Spinal cord (tissue), 10 donors: ENCODE measurements at places on chromosomes 7 and 10. TPM values are rescaled to one million over a fixed set of nuclear protein-coding genes. Genes with fewer than 3 reads are reported as not detected.

CCL26 gene
- 1.4 TPM for total RNA-seq

- no peak for DNase-seq
Observed at GRCh38 chr7:110889335-110889734, 201.6 kb upstream of the LRRN3 start.

DNA sequence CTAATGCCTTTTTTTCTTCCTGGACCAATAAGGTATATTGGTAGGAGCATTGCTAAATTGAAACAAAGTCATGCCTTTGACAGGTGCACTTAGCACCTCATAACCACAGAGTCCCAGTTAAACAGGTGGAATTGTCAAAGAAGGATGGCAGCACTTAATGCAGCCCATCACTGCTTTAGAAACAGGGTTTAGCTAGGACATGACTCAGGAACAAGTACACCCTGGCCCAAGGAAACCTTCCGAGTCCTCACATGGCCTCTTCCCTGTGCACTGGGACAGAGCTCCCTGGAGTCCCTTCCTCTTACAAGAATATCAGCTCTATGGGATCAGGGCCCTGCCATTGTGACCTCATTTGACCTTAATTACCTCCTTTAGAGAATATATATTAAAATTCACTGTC, 382.7 kb downstream of the EXOC4 start:
- DNase-seq, result no peak

DNA sequence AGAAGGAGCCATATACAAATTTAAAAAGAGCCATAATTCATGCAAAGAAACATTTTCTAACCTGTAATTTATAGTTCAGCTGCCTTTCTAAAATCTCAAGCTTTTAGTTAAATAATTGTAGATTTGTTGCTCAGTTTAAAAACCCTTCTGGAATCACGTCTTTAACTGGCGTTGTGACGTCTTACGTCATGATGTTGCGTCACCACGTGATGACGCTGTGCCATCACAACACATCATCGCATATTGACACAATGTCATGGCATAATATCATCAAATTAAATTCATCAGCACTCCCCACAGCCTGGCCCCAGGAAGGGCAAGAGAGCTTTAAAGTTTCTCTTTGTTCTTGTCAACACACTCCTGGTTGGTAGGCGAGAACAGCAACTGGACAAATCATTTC, 194.8 kb downstream of the GRM8 start:
- no peak for DNase-seq

GRCh38 chr10:95392681-95393164, 101.9 kb upstream of the PDLIM1 start:
- no peak for DNase-seq

GRCh38 chr7:97094284-97094930, 23.1 kb upstream of the SDHAF3 start:
- no peak for DNase-seq

DNA sequence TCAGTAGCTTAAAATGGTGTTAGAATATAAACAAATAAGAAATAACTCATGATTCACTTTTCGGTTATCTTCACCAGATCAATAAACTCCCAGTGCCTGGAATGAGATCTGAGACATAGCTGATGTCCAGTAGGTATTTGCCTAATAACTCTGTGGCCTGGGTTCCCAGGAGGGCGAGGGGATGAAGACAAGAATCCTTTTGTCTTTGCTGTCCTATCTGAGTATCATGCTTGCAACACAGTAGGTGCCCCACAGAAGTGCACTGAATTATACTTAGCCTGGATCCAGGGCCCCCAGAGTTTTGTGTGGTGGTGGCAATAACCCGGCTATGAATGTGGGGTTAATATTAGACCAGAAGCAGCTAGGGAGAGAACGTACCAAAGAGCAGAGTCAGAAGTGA, 350.1 kb upstream of the AOAH start:
- DNase-seq, result no peak
